PC-9 (cell line): ENCODE measurements at places on chromosomes 5 and 9. TPM values are rescaled to one million over a fixed set of nuclear protein-coding genes. Genes with fewer than 3 reads are reported as not detected.

The COL15A1 gene
- not detected in 2 replicates for total RNA-seq

The PCDHGA12 gene
- total RNA-seq, result not detected in 2 replicates

- H3K27me3 ChIP-seq, result no peaks in the 10 kb centered on the region
- no peak overlapping the region for H3K27ac ChIP-seq
- H3K4me3 ChIP-seq, result no peak overlapping the region
- no peaks in the 10 kb centered on the region for H3K4me1 ChIP-seq
- no peaks in the 10 kb centered on the region for H3K36me3 ChIP-seq
Observed at GRCh38 chr5:124705577-124705976, 40.9 kb downstream of the ZNF608 start.

The RNF183 gene
- total RNA-seq, result 0.92 and 2.3 TPM in 2 replicates

GRCh38 chr9:17476401-17476800, 102.5 kb upstream of the SH3GL2 start:
- no peaks in the 10 kb centered on the region for H3K4me1 ChIP-seq
- DNase-seq, result no peak
- no peak overlapping the region for H3K4me3 ChIP-seq
- no peaks in the 10 kb centered on the region for H3K27me3 ChIP-seq

DNA sequence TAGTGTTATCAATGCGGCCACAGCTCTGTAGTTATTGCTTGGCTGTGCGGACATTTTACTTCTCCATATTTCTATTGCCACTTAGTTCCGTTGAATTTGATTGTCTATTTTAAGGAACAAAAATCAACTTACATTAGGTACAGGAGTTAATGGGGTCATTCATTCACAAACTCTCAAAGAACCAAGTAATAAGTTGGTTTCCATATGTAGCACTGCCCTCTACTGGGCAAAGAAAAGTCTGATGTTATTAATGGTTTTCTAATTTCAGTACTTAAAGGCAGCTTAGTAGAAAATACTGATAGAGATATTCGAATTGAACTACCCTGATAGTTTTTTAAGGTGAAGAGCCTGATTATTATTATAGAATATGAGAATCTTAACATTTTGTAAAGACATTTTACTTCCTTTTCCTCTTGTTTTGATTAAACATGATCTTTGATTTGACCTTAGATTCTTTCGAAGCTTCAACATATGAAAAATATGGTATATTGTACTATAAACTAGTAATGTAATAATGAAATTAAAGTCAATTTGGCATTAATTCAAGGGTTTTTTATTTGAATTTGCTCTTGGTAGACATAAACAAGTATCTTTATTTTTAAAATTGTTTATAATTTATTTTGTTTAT, 119.5 kb upstream of the CTNND2 start:
- no peaks in the 10 kb centered on the region for H3K36me3 ChIP-seq
- H3K4me1 ChIP-seq, result no peaks in the 10 kb centered on the region
- DNase-seq, result no peak
- no peak overlapping the region for H3K27ac ChIP-seq
- H3K27me3 ChIP-seq, result no peaks in the 10 kb centered on the region

The SOHLH1 gene
- total RNA-seq, result not detected in 2 replicates

The CDH9 gene
- not detected in 2 replicates for total RNA-seq

- no peaks in the 10 kb centered on the region for H3K4me1 ChIP-seq
- no peaks in the 10 kb centered on the region for H3K36me3 ChIP-seq
- H3K4me3 ChIP-seq, result no peak overlapping the region
Observed at GRCh38 chr9:89274838-89275237, 36.2 kb upstream of the CKS2 start.

GRCh38 chr5:43192558-43193180, 644 bp downstream of the NIM1K start:
- no peak overlapping the region for H3K27ac ChIP-seq
- peak overlapping the region; percentile 48 for H3K4me3 ChIP-seq
- H3K27me3 ChIP-seq, result 0 out of 2 replicates have a peak, but pooled peaks cover 4% of the 10 kb centered on the region
- DNase-seq, result peak; percentile 21
- no peaks in the 10 kb centered on the region for H3K36me3 ChIP-seq

The ARHGEF28 gene
- total RNA-seq, result 62.5 and 77.5 TPM in 2 replicates

The KIAA0825 gene
- 0.93 and 1.9 TPM in 2 replicates for total RNA-seq

GRCh38 chr9:130815242-130815808, 19.7 kb upstream of the ABL1 start:
- H3K4me1 ChIP-seq, result no peaks in the 10 kb centered on the region
- no peak overlapping the region for H3K4me3 ChIP-seq
- no peaks in the 10 kb centered on the region for H3K27me3 ChIP-seq
- no peak for DNase-seq
- no peak overlapping the region for H3K27ac ChIP-seq

- H3K27me3 ChIP-seq, result no peaks in the 10 kb centered on the region
- no peak for DNase-seq
- H3K27ac ChIP-seq, result no peak overlapping the region
- no peaks in the 10 kb centered on the region for H3K36me3 ChIP-seq
- H3K4me1 ChIP-seq, result no peaks in the 10 kb centered on the region
- no peak overlapping the region for H3K4me3 ChIP-seq
Observed at GRCh38 chr5:52269401-52269800, 518.3 kb upstream of the ITGA1 start.

DNA sequence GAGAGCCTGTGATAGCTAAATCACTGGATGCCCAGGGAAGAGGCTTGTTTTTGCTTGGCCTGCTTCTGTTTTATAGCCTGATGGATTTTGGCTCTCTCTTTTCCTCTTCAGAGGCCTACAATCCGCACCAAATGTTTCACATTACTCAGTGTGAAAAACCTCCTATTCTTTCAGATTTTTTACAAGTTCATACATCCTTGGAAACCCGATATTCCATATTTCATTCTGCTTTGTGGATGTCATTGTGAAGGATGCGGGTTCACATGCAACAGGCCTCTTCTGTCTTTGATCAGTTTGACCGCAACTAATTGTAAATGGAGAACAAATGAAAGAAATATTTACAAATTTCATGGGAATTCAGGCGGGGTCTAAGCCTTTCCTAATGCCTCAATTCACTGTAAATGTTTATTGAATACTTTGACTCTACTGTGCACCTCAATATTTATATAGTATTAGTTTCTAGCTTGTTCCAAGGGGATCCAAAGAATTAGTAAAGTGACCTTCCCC, 269.9 kb downstream of the DMRT2 start:
- no peaks in the 10 kb centered on the region for H3K4me1 ChIP-seq
- no peak overlapping the region for H3K27ac ChIP-seq
- DNase-seq, result no peak
- H3K36me3 ChIP-seq, result no peaks in the 10 kb centered on the region
- no peak overlapping the region for H3K4me3 ChIP-seq

The PARP8 gene
- 15.8 and 17.6 TPM in 2 replicates for total RNA-seq

GRCh38 chr9:14111696-14112095, 202.2 kb downstream of the NFIB start:
- peaks cover 5% of the 10 kb centered on the region; the same call in 1 of the 2 replicates for H3K36me3 ChIP-seq
- DNase-seq, result no peak
- no peaks in the 10 kb centered on the region for H3K27me3 ChIP-seq
- no peaks in the 10 kb centered on the region for H3K4me1 ChIP-seq
- no peak overlapping the region for H3K4me3 ChIP-seq
- no peak overlapping the region for H3K27ac ChIP-seq

The MYMK gene
- not detected in 2 replicates for total RNA-seq

GRCh38 chr9:93517331-93517730, 59.1 kb upstream of the PHF2 start:
- H3K36me3 ChIP-seq, result peaks cover 7% of the 10 kb centered on the region; the same call in 1 of the 2 replicates
- no peak for DNase-seq
- no peak overlapping the region for H3K27ac ChIP-seq
- no peak overlapping the region for H3K4me3 ChIP-seq
- H3K27me3 ChIP-seq, result no peaks in the 10 kb centered on the region

- no peaks in the 10 kb centered on the region for H3K27me3 ChIP-seq
- H3K27ac ChIP-seq, result no peak overlapping the region
- no peaks in the 10 kb centered on the region for H3K36me3 ChIP-seq
- peaks cover 29% of the 10 kb centered on the region for H3K4me1 ChIP-seq
- no peak overlapping the region for H3K4me3 ChIP-seq
Observed at GRCh38 chr5:73617510-73618279, 8.3 kb upstream of the ARHGEF28 start.
